ENCODE measurements at places on chromosomes 5 and 9.

GRCh38 chr9:2872931-2873323, 29.0 kb upstream of the PUM3 start:
- peak; percentile 16 for DNase-seq

GRCh38 chr5:37637165-37637845, 202.5 kb downstream of the GDNF start:
- no peak for DNase-seq

DNA sequence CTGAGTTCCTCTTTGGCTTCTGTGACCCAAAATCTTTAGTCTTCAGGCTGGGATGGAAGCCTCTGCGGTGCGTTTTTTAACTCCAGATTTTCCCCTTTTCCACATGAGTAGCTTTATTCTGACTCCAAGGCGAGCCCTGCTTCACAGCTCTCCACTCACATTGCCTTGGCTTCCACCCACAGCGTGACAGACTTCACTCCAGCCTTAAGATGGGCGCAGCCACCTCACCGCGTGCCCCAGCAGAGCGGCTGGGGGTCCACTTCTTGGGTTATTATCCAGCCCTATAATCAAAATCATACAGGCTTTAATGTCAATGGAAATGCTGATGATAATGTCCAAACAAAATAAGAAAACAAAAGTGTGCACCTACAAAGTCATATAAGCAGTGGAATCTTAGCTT, 1.2 kb downstream of the EXOC3 start:
- DNase-seq = no peak

- peak; percentile 38 for DNase-seq
Observed at GRCh38 chr5:34522599-34523386, 133.3 kb upstream of the RAI14 start.

DNA sequence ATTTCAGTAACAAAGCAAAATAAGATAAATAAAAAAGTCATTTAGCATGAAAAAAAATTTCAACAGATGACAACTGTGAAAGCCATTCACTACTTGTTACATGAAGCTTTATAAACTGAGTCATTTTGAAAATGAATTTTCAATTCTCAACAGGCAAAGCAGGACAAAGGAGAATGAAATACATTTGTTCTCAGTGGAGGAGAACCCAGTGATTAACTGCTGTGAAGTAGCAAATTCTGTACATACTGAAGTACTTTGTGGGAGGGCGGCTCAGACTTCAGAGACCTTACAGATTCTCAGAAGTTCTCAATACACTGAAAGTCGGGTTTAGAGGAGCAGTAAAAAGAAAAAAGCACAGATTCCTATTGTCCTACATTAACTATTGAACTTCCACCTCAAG, 21.7 kb downstream of the SKIC3 start:
- DNase-seq = no peak

DNA sequence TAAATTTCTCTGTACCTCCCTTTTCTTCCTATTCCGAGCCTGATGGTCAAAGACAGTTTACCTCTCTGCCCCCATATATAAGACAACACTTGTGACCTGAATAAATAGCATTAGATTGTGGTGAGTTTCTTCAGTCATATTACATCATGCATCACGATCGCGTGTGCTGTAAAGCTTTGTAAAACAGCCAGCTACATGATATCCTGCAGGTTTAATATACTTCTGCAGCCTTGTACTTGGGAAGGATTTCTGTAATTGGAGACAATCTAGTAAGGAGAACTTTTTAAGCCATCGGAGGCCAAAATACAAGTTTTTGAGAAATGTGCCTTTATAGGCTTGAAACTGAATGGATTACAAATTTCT, 711.8 kb upstream of the WWC1 start:
- DNase-seq = no peak

GRCh38 chr9:109013679-109014607, 644 bp upstream of the CTNNAL1 start:
- DNase-seq = no peak

DNA sequence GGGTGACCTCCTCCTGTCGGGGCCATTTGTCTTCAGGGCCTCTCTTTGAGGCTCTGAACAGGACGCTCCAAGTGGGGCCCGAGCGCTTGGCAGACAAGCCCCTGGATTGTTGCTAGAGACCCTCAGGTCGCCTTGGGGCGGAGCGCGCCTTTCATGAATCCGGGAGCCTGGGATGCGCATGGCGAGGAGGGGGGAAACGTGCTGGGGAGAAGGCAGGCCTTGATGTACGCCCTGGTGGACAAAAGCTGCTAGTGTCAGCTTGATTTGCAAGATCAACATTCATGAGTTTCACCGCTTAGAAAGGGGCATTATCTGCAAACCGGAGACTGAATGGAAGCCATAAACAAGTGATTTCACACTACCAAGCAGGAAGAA, 226.3 kb downstream of the SMARCA2 start:
- no peak for DNase-seq

DNA sequence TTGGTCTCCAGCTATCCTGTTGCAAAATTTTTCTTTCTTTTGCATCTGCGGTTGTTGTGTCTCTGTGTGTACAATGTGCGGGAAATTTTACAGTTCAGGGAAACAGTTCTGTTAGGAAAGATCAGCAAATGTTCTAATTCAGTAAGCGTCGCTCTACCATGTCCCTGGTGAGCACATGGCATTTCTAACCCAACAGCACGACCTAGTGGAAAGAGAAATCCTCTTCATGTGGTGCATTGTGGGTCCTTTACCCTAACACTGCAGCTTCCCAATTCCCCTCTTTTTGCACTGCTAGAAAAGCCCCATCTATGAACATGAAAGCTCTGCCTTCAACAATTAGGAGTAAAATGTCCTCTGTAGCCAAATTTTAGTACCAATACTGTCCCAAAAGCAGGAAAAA, 974.2 kb upstream of the CDH9 start:
- no peak for DNase-seq

DNA sequence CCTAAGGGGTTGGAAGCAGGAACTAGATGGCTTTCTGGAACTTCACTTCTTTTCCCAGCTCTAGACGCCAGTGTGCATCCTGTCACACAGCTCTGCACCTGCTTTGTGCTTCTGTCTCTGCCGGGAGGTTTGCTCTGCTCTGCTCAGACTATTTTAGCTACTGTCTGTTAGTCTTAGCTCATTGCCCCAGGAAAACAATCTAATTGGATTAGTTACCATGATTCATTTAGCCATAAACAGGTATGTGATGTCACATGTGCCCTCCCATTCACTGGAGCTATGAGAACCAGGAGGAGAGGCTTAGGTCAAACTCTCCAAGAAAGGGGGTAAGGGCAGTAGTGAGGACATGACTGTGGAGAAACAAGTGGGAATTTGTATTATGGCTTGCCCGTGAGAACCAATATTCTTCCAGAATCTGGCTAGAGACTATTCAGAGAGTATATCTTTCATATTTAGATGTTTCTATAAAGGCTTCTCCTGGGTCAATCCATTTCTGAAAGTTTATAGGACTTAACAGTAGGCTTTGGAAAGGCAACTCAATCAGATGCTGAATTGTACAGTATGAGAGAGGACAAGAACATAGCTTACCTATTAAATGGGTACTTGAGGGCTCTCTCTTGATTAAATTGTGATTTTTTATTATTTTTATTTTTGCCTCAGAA, 22.4 kb upstream of the NREP start:
- no peak for DNase-seq

DNA sequence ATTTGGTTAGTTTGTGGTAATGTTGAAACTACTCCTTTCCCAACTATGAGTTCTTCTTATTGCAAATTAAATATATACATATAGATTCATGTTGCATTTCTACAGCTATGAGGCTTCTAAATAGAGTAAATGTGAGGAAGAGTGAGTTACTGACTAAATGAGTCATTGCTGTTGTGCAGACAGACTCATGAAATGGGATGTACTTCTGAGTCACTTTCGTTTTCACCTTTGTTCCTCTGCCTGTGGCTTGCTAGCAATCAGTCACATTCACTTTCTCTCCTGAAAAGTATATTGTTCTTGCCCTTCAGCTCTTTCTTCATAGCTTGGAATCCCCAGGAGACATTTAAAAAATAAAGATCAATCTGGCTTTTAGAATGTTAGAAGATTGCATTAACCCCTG, 295.5 kb upstream of the SMC2 start:
- no peak for DNase-seq

DNA sequence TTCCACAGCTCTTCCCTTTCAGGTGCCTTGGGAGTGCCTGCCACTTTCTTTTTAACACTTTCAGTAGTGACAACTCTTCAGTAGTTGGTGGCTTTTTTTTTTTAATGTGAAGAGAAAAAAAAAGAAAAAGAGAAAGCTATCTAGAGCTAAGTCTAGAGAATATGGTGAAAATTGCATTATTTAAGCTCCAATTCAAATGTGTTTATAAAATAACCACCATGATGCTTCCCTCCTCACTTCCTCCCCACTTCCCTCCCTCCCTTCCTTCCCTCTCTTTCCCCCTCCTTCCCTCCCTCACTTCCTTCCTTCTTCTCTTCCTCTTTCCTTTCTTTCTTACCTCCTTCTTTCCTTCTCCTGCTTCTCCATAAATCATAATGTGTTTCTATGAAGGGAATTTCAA, 456.7 kb upstream of the ACTBL2 start:
- DNase-seq = no peak

DNA sequence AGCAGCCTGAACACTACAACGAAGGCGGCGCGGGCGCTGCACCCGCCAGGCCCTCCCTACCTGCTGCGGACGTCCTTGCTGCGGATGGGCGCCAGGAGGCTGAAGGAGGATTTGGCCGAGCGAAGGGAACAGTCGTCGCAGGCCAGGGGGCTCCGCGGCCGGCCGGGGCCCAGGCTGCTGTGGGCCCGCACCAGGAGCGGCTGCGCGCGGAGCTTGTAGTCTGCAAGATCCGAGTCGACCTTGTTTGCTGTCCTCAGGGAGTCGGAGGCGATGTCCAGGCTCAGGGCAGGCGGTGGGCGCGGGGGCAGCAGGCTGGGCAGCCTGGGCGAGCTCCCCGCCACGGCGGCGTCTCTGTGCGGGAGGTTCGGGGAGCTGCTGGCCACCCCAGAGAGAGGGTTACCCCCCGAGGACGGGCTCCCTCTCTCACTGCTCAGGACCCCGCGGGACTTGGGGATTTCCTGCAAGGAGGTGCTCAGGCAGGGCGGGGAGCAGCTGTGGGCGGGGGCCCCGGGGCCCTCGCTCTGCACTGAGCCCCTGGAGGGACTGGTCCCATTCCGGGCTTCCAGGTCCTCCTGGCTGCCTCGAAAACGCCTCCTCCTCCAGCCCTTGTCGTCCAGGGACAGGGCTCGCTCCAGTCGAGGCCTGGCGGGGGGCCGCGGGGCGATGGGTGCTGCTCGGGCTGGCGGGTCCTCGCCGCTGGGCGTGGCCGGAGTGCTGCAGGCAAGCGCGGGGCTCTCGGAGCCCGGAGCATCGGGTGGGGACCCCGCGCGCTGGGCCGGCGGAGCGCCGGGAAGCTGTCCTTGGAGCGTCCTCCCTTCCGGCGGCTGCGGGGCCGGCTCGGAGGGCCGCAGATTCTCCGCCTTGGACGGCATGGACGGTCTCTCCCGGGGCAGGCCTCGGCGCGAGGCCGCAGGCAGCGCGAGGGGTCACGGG, 831 bp downstream of the INPP5E start:
- peak; percentile 61 for DNase-seq

DNA sequence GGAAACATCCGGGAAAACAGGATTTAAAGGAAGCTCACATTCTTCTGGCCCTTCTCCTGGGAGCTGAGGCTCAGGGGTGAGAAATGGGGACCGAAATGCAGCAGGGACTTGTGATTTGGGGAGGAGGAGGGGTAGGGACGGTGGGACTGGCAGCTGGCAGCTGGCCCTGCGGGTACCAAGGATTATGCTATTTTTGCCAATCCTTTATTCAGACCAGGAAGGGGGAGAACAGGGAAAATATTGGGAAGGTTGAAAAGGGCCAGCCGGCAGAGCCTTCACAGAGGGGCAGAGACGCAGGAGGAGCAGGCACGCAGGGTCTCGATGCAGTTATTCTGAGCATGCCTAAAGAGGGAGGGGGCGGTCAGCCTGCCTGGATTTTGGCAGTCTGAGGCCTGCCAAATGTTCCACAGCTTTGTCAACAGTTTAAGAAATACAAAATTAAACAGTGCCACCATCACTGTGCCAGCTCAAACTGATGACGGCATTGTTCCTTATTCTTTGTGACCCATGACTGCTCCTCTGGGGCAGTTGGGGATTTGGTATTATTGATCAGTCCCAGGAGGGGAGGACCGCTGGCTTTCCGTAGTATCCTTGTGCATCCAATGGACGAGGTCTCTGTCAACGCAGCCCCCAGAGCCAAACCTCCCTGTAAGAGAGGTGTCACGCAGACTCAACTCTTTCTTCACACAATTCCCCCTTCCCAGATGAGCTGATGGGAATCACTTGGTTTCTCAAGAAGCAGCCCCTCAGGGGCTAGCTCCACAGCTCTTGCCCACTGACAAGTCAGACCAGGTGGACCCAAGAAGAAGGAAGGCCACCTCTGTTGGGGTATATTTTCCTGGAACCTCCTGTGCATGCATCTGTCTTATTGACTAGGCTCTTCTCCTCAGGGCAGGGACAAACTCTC, 553.3 kb downstream of the BNC2 start:
- DNase-seq = no peak

DNA sequence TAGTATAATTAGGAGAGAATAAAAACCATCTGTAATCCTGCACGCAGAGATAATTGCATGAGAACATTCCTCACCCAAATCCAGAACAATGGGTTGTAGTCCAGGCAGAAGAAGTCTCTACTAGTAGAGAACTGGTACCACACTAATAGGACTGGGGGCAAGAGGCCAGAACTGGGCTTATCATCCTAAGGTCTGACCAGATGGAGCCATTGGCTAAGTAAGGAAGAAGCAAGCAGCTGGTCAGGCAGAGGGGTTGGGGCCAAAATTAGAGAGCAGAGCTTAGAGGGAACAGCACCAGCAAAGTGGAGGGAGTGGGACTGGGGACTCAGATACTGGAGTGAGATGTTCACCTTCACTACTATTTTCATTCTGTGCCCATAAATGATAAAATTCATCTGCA, 35.4 kb upstream of the MAP1B start:
- DNase-seq = no peak

- DNase-seq = no peak
Observed at GRCh38 chr5:123365156-123365555, 58.0 kb downstream of the CEP120 start.

DNA sequence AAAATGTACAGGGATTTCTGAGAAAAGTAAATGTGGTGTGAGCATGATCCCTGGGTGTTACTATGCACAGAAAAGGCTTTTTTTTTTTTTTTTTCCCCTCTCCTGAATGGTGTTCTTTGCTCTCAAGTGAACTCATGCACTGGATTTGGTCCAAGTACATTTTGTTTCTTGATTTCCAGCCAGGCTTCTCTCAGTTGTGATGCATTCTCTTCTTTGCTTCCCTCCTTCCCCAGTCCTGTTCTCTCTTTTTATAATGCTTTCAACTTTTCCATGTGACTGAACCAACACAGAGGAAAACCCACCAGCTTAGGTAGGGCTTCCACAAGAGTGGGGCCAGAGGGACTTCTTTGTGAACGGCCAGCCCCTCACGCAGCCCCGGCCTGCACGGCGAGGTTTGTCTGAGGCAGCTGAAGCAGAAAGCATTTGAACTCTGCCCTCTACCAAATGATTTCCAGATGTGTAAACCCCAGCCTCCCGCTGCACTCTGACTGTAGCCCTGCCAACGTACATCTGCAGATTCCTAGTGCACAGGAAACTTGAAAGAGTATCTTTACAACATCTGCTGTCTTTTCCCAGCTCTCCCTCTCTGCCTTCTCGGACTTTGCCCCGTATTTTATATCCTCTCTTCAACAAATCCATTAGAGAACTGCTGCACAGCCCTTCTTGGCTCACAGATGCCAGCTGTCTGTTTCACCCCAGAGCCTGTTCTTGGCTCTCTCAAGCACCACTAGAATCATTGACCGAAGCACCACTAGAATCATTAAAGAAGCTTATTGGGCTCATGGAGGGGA, 71.8 kb upstream of the CD180 start:
- DNase-seq = no peak

GRCh38 chr5:178849316-178849715, 10.4 kb upstream of the ZNF354B start:
- DNase-seq = no peak

- DNase-seq = no peak
Observed at GRCh38 chr5:33649549-33650482, 209.1 kb downstream of the TARS1 start.

Data from activated CD4-positive, alpha-beta T cell treated with anti-CD3 and anti-CD28 coated beads, Interleukin-2, amount 50 U/mL, for 48 hours (primary cell).